ENCODE measurements at places on chromosomes 12 and 14.

- DNase-seq, result no peak
These were observed 15.5 kb downstream of the BCL11B start for GRCh38 chr14:99256483-99256874.

DNA sequence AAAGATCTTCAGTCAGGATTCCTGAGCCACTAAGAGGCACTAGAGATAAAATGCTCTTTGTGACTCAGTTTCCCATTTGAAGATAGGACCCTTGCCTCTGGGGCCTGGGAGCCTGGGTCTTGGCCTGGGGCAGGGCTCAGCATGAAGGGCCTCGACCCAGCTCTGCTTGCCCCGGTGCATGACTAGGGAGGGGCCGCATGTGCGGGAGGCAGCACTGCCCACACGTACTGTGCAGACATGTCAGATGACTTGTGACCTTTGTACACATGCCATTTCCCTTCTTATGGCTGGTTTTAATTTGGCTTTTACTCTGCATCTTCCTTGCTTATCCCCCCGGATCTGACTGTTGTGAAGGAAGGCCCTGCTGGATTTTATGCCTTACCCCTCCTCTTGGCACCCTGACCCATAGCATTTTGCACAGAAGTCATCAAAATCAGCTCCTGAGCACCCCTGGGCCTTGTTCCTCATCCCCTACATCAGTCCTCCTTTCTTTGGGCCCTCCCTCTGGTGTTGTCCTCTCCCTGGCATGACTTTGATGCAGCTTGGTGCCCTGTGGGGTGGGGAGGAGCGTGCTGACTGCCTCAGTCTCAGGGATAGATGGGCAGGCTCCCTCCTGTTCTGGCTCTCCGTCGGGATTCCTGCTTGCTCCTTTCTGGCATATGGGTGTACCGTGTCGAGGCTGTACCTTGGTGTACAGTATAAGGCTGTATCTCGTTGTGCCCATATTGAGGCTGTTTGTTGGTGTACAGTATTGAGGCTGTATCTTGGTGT is 4.4 kb downstream of the CLSTN3 start:
- DNase-seq, result no peak

- DNase-seq, result no peak
These were observed 177.9 kb downstream of the ETV6 start for GRCh38 chr12:11827091-11828061.

DNA sequence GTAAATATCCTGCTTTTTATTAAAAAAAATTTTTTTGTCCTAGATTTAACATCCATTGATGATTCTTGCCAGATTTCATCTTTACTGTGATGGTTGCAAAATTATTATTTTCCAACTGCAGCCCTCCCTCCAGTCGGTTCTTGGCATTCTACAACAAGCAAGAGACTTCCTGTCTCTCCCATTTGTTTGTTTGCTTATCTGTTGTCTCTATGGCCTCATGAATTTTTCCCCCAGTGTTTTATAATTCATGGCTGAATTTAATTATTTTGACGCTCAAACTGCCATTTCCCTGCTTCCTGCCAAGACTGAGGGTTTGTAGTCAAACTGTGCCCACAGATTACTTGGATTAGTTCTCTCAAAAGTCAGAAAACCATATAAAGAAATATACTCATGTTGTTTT is 25.9 kb downstream of the CGRRF1 start:
- DNase-seq, result no peak

DNA sequence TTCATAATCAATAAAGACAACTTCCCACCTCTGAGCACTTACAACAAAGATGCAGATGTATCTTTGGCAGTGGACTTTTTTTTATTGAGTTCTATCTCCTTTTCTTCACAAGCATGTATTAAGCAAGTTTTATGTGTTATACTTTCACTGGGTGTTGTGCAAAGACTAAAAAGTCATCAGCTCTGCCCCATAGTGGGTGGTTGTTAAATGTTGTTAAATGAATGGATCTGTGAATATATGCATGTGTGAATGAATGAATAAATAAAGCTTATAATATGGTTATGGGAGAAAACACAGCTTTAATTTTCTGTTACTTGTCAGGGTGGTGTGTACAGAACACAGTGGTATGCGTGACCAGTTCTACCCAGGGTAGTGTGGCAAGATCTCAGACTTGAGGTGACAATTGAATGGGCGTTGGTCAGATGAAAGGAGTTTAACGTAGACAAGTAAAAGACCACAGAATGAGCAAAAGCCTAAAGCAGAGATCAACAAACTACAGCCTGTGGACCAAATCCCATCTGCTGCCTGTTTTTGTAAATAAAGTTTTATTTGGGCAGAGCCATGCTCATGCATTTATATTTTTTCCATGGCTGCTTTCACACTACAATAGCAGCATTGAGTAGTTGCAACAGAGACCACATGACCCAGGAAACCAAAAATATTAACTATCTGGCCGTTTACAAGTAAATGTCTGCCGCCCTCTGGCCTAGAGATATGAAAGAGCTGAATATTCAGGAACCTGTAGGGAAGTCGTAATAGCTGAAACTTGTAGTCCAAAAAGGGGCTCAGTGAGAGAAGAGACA is 207.4 kb upstream of the EEA1 start:
- no peak for DNase-seq

- no peak for DNase-seq
These were observed 4.2 kb downstream of the CCDC60 start for GRCh38 chr12:119338593-119339363.

DNA sequence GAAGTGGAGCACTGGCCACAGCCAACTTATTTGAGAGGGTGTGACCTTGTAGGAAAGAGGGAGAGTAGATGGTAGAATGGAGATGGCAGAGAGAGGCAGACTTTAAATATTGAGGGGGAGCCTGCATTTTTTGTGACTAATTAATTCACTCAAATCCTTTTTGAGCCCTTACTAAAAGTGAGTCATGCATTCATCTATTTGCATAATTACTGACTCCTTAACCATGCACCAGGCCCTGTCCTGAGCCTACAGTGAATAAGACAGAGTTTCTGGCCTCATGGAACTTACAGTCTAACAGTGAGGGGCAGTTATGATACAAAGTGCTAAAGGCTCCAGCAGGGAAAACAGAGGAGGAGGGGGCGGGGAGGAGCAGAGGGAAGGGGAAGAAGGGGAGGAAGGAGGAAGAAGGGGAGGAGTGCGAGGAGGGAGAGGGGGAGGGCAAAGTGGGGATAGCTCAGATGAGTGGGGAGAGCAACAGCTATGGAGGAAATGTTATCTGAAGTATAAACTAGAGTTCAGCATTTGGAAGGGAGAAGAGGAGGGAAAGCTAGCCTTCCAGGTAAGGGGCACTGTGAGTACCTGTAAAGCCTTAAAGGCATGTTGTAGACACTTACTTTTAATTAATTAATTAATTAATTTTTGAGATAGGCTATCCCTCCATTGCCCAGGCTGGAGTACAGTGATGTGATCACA is 7.5 kb upstream of the CTDSP2 start:
- DNase-seq, result no peak
